ENCODE measurements at places on chromosomes 12 and 14.
A peak's percentile ranks its signal among the peaks of the same experiment; 100 is the strongest.

- no peak for DNase-seq
Measured at GRCh38 chr12:91290354-91290753, 107.7 kb upstream of the DCN start.

GRCh38 chr14:59262717-59263454 is 74.4 kb downstream of the DAAM1 start:
- no peak for DNase-seq

GRCh38 chr12:47394070-47394469 is 311.8 kb downstream of the RPAP3 start:
- DNase-seq = no peak

GRCh38 chr12:27190761-27191160 is 53.3 kb upstream of the STK38L start:
- no peak for DNase-seq

DNA sequence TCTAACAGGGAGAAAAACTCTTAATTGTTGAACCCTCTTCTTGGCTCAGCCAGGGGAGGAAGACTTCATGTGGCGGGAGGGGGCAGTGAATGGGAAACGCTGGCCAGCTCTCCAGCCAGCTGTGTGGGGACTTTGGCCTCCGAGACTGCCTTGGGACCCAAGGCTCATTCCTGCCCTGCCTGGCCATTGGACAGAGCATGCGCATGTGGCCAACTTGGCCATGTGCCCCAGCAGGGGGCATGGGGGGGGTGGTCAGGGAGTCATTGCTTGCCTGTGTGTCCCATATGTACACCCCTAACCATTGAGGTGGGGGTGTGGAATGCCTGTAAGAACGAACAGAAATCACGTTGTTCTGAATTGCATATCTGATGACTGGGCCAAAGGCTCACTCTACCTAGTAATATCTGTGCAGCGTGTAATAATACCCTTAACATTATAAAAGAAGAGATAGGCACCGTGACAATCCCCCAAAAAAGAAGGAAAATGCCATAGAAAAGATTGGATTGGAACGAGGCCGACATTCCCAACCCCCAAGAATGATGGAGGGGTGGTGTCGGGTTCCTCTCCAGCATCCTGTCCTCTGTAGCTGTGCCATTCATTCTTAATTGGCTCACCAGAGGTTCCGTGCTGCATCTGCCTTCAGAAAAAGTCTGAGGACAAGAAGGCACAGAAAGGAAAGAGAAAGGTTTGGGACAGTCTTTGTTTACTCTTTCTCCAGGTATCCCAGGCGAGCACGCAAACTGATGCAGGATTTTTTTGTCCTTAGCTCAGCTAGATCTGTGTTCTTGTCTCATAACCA is 3.5 kb upstream of the FAR2 start:
- DNase-seq = no peak

DNA sequence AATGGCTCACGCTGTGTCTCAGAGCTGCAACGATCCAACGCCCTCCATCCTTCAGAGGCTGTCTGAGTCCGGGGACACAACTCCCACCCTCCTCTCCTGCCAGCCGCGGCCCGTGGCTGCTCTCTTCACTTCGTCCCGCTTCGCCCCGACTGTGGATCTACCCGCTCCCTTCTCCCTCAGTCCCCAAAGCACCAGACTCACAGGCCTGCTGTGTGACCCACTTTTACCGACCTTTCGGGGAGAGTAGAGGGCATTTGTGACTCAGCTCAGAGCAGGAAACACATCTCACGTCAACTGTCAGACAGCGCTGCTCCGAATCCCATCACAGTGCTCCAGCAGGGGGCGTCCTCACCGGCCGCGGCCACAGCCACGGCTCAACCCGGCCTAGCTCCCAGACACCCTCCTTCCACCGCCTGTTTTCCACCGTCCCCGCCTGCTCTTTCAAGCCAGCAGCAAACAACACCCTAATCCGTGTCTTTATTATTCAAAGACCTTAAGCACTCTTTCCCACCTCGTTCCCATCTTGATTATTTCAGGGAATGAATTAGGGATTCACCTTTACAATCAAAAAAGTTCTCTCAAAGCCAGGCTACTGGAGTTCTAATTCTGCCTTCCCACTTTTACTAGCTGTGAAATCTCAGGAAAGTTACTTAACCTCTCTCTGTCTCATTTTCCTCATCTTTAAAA is 5.0 kb upstream of the AQP2 start:
- DNase-seq = peak; percentile 90

GRCh38 chr12:102441077-102441596 is 39.2 kb downstream of the IGF1 start:
- DNase-seq = no peak

GRCh38 chr12:92927436-92928281 is 1.4 kb downstream of the EEA1 start:
- no peak for DNase-seq

GRCh38 chr12:129064209-129064855 is 211.1 kb downstream of the GLT1D1 start:
- no peak for DNase-seq

DNA sequence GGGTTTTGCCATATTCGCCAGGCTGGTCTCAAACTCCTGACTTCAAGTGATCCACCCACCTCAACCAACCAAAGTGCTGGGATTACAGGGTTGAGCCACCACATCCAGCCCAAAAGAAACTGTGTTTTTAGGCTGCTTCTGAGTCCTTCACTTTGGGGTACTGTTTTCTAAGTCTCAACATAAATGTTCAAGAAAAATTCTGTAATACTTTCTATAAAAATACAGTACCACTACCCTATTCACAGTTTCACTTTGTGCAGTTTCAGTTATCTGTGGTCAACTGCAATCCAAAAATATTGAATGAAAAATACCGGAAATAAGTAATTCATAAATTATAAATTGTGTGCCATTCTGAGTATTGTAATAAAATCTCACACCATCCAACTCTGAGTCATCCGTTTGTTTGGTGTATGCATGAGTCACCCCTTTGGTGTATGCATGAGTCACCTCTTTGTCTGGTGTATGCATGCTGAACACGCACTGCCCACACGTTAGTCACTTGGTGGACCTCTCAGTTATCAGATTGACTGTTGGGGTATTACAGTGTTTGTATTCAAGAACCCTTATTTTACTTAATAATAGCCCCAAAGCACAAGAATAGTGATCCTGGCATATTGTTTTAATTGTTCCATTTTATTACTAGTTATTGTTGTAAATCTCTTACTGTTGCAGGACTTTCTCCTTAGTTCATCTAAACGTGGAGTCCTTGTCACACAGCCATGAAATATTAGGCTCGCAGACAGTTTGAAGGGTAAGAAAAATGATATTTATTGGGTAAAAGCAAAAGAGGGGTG is 190.2 kb downstream of the FSCB start:
- DNase-seq = no peak

- no peak for DNase-seq
Measured at GRCh38 chr12:15700595-15700994, 88.6 kb downstream of the EPS8 start.

DNA sequence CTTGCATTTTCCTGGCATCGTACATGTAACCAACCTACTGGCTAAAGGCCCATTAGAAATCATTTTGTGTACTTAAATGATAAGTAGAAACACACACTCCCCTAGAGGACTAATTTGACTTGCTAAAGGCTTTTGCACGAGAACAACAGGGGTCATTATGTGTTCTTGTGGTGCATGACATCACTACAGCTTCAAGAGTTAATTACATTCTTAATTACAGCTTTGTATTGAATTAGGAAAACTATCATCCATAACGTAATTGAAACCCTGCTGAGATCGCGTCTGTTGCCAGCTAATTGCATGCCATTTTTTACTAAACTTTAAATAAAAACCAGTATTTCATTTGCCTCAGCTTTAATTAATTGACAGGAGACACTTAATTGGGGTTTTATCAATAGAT is 51.4 kb downstream of the TMEM132C start:
- DNase-seq = peak; percentile 7

DNA sequence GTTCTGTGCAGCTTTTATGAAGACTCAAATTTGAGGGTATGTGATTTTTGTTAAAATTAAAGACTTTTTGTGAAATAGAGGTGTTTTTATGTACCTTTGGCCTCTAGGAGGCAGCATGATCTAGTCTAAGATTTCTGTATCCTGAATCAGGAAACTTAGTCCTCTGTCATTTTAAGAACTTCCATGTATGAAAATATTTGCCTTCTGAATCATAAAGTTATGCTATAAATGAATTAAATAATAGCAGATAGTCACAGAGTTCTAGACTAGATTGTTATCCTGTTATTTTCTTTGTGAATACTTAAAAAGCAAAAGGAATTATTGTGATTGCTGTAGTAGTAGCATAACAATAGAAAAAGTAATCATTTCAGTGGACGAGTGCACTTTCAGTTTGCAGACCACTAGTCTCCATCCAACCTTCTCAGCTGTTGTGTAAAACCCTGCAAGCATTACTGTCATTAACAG is 56.3 kb downstream of the FGD4 start:
- DNase-seq = no peak

- no peak for DNase-seq
Measured at GRCh38 chr12:32895688-32896431, 717 bp downstream of the PKP2 start.

- no peak for DNase-seq
Measured at GRCh38 chr14:55065411-55065810, 14.0 kb downstream of the MAPK1IP1L start.

- DNase-seq = no peak
Measured at GRCh38 chr12:99261256-99261655, 386.3 kb upstream of the GARIN6 start.

GRCh38 chr12:25558586-25558985 is 5.5 kb upstream of the LMNTD1 start:
- DNase-seq = no peak

DNA sequence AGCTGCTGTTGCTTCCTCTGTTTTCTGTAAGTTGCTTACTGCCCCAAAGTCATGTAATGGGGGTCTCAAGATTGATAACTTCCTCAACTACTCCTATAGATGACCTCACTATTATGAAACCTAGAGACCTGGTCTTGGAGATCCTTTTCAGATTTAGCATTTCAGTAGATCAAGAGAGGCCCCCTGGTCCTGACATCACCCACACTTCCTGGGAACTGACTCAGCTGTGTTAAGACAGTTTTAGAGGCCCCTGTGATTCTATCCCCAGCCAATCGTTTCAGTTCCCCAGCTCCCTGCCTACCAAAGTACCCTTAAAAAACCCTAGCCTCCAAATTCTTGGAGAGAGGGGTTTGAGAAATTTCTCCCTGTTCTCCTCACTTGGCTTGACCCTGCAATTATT is 9.2 kb upstream of the ARG2 start:
- no peak for DNase-seq

DNA sequence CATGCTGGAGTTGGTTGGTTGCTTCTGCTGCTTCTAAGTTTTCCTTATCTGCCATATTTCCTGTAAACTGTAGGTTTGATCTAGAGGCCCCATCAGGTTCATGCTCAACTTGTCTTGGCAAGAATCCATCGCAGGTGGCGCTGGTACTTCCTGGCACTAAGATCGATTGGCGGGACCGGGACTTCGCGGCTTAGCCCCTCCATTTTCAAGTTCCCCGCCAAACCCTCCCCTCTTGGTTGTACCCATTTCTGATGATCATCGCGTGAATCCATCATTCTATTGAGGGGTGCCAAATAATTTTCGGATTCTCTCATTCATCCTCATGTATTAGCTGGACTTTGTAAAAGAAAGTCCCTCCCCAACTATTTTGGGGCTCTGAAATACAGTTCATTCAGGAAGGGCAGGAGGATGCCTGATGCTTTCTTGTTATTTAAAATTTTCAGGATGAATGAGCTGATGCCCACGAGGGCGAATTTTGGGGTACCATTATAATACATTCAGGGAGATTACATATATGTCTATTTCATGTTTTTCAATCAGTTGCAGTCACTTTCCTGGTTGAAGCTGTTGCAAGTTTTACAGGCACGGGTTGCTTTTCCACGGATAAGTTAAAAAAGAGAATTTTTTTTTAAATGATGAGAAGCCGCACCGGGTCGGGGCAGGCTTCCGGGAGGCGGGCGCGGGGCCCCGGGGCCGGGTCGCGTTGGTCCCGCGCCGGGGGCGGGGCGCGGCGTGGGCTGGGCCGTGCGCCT is 395 bp upstream of the BRI3BP start:
- no peak for DNase-seq

GRCh38 chr12:6494968-6495367 is 1.1 kb downstream of the NCAPD2 start:
- no peak for DNase-seq

GRCh38 chr12:82665142-82665923 is 21.4 kb upstream of the TMTC2 start:
- DNase-seq = no peak

DNA sequence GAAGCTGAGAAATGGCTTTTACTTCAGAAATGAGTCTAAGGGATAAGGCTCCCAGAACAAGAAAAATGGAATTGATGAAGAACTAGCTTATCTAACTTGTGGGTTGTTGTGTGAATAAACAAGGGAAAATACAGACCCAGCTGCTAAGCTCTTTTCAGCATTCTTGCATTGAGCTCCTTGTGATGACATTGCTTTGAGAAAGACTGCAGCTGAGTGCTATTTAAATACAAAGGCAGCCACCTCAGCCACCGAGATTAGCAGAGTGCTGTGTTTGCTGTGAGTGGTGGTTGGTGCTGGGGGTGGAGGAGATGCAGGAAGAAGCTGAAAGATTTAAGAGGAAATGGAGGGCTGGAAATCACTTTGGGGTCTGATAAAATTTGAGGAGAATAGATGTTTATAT is 396.0 kb upstream of the PRICKLE1 start:
- no peak for DNase-seq

- no peak for DNase-seq
Measured at GRCh38 chr12:122018937-122019336, 2.7 kb upstream of the BCL7A start.

DNA sequence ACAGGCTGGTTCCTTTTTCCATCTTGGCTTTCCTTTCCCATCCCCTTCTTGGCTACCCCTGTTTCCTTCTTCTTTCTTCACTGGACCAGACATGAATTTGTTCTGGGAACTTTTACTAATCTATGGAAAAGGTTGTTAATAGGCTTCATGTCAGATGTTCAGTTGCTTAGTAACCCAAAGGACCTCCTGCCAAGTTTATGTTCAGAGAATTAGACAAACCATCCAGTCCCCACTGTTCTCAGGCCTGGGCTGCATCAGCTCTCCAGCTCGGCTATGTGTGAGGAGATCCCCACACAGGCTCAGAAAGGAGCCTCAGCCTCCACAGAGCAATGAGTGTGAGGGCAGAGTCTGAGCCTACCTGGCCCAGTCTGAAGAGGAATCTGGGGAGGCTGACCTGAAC is 78.0 kb downstream of the AKAP6 start:
- DNase-seq = no peak

DNA sequence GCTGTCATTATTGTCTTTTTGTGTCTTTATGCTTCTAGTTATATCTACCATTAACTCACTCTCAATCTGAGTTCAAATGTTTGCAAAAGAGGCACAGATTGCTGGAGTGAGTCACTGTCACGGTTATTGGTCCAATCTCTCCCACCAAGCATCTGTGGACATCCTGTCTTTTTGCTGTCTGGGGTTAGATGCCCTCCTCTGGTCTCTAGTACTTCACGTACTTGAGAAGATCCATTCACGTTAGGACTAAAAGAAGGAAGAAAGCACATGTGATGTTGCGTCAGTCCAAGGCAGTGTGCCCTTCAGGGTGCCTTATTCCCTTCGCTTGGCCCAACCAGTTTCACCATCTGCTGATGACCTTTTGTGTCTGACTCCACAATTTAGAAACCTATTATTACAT is 72.3 kb upstream of the STXBP6 start:
- DNase-seq = no peak
